Mammary epithelial cell (primary cell): ENCODE measurements at places on chromosomes 2 and 18. TPM values are rescaled to one million over a fixed set of nuclear protein-coding genes. Genes with fewer than 3 reads are reported as not detected.

- DNase-seq: peak; percentile 74
Measured at GRCh38 chr2:204027091-204027490, 90.5 kb downstream of the ICOS start.

GRCh38 chr2:218642121-218642656 lies 17.2 kb downstream of the ZNF142 start:
- no peak for DNase-seq

GRCh38 chr2:128093762-128094161 lies 2.8 kb downstream of the UGGT1 start:
- no peak for DNase-seq

DNA sequence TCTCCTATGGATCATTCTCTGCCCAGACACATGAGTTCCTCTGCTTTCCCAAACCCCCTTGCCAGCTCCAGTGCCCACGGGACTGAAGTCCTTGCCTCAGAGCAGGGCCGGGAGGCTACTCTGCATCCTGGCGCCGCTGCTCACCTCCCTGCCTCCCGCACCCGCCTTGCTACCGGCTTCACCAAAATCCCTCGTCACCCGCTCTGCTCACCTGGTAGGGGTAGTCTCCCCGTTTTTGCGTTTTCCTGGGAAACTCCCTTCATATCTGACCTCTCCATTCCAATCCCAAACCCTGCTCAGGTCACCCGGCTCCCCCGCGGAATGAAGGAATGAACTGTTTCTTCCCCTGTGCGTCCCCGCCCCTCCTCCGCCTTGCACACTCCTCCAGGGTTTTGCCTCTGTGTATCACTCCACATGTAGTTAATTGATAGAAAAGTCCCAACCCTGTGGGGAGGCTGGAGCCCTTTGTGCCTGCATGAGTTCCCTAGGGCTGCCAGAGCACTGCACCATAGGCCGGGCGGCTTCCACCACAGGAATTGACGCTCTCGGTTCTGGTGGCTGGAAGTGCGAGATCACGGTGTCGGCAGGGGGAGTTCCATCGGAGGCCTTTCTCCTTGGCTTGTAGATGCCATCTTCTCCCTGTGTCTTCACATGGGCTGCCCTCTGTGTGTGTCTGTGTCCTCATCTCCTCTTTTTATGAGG lies 2.0 kb upstream of the DGKD start:
- no peak for DNase-seq

DNA sequence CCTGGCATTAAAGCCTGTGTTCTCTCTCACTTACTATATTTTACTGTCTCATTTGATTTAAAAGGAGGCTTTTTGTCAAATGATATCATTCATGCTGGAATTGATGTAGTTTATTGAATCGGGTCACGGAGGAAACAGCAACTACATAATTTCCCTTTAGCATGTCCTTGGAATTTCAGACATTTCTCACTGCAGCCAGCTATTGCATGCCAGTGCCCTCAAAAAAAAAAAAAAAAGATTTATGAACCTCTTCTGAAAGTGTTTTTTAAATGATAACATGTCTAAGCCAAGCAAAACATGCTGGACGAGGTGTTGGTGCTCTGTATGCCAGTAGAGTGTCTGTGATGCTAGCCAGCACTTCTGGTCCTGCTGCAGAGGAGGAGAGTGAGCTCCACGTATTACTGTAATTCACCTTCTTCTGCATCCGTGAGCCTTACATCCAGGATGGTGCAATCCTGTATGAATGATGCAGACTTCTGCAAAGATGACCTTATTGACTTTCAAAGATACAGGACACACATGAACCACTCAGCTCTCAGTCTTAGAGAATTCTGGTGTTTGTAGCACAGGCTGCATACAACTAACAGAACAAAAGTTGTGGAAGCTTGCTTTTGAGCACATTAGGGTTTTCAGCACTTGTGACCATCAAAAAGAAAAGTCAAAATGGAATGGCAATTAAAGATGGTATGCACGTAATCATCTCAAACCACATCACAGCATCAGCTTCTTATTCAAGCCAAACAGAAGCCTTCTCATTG lies 31.1 kb downstream of the UGP2 start:
- DNase-seq: no peak

- no peak for DNase-seq
Measured at GRCh38 chr2:188784269-188784762, 189.9 kb upstream of the COL3A1 start.

DNA sequence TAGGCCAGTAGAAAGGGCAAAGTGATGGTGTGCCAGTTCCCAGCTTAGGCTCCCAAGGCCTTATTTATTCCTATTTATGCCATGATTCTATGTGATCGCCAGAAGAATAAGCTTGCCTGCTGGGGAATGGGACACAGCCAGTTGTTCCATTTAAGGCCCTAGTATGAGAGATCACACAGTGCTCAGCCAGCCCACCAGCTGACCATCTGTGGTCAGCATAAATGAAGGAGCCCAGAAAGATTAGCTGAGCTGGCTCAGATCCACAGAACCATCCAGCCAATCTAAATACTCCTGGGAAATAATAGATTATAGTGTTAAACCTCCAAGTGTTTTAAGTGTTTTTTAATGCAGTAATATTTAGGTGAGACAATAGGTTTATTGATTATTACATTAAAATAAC lies 12.6 kb upstream of the L3MBTL4 start:
- no peak for DNase-seq

DNA sequence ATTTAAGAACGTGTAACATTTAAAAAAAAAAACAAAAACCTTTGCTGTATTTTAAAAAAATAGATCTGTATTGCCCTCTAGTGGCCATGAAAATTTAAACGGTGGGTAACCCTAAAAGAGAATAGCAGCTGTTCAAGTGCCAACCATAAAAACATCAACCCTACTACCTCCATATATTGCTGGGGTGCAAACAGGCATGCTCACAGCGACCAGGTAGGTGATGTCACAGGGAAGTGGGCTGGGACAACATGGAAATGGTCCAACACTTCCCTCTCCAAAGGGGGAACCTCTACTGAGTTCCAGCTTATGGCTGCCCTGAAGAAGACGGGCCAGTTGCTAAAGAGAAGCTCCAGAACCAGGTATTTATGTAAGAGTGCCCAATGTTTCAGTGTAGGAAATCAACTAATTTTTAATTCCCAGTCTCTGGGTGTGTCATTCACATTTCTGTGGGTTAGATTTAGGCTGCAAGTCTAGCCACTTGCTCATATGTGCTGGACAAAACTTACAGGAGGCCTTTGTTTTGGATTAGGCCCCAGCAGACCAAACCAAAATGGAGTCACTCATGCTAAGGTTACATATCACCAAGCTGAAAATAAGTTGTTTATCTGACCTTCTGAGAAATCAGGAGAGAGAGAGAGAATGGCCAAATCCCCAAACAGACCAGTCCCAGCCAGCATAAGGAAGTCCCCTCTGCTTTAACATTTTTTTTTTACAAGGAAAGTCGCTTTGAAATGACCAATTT lies 54.5 kb downstream of the SKA1 start:
- no peak for DNase-seq

The GAL3ST2 gene
- polyA plus RNA-seq: not detected
